ENCODE measurements at places on chromosomes 2 and 18. TPM values are rescaled to one million over a fixed set of nuclear protein-coding genes. Genes with fewer than 3 reads are reported as not detected.

- H3K36me3 ChIP-seq, result no peaks in the 10 kb centered on the region
- H3K4me3 ChIP-seq, result no peak overlapping the region
- H3K27ac ChIP-seq, result no peak overlapping the region
- no peak for DNase-seq
- no peaks in the 10 kb centered on the region for H3K27me3 ChIP-seq
Observed at GRCh38 chr18:74115046-74115445, 32.6 kb downstream of the FBXO15 start.

GRCh38 chr2:117960231-117960630 lies 53.6 kb downstream of the CCDC93 start:
- H3K4me3 ChIP-seq, result no peak overlapping the region
- H3K36me3 ChIP-seq, result peaks cover 73% of the 10 kb centered on the region
- no peak for DNase-seq
- H3K27me3 ChIP-seq, result no peaks in the 10 kb centered on the region
- no peak overlapping the region for H3K27ac ChIP-seq
- H3K4me1 ChIP-seq, result peaks cover 19% of the 10 kb centered on the region

GRCh38 chr18:3649135-3649632 lies 199.2 kb downstream of the TGIF1 start:
- no peak overlapping the region for H3K4me3 ChIP-seq
- no peaks in the 10 kb centered on the region for H3K27me3 ChIP-seq
- H3K27ac ChIP-seq, result no peak overlapping the region
- DNase-seq, result no peak
- H3K4me1 ChIP-seq, result no peaks in the 10 kb centered on the region
- H3K36me3 ChIP-seq, result no peaks in the 10 kb centered on the region

DNA sequence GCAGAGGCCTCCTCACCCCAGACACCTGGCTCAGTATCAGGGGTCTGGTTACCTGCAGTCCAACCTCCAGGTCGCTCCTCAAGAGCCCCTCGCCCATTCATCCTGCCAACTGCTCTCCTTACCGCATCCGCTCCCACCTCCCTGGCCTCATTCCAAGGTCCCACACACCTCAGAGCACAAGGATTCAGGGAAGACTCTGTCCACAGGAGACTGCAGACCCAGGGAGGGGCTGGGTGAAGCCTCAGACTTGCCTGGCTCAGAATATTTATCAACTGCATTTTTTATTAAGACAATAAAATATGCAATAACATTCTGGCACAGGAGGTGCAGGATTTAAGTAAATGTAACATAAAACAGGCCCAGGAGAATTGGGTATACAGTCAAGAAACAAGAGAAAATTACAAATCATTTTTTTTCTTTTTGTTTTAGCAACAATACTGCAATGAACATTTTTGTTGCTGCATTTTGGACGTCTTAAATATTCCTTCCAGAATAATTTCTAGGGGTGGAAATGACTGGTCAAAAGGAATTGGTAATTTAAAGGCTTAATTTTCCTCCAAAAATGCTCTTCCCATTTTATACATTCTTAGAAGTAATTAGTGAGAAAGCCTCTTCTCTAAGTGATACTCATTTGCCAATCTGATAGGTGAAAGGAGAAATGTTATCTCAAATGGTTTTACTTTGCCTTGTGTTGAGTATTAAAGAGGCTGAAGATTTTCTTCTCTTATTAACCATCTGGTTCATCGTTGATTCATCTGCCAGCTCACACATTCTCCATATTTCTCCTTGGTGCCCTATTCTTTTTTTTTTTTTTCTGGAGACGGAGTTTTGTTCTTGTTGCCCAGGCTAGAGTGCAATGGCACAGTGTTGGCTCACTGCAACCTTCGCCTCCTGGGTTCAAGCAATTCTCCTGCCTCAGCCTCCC lies 42.5 kb downstream of the TEX44 start:
- no peak overlapping the region for H3K27ac ChIP-seq
- no peaks in the 10 kb centered on the region for H3K27me3 ChIP-seq
- DNase-seq, result no peak
- H3K36me3 ChIP-seq, result no peaks in the 10 kb centered on the region
- H3K4me1 ChIP-seq, result no peaks in the 10 kb centered on the region

DNA sequence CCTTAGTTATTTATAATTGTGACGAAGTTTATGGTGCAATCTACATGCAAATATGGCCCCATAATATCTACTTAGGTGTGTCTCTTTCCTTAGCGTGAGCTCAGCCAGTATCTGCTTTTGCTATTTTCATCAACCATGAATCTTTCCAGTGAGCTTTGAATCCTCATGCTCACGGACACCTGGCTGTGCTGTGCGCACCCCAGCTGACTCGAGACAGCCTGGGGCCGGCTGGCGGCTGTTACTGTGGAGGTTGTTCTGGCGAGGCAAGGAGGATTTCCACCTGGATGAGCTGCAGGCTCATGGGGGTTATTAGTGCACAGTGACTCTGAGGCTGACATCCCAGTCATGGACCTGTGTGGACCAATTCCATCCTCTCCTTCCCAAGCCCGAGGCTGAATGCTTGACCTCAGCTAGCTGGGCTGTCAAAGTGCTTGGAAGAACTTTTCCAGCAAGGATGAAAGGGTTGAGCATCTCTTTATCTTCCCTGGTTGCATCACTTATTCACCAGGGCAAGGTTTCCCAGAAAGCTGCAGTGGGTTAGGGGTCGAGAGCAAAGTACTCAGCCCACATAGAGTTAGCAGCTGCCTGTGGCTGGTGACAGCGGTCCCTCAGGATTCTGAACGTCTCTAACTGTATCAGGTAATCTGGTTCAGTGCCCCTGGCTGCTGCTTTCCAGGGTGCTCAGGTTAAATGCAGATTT lies 141.7 kb downstream of the ARL4C start:
- H3K36me3 ChIP-seq, result no peaks in the 10 kb centered on the region
- no peak for DNase-seq
- no peaks in the 10 kb centered on the region for H3K4me1 ChIP-seq
- H3K4me3 ChIP-seq, result no peak overlapping the region
- no peaks in the 10 kb centered on the region for H3K27me3 ChIP-seq
- no peak overlapping the region for H3K27ac ChIP-seq

GRCh38 chr2:2869553-2869952 lies 508.1 kb downstream of the EIPR1 start:
- peaks cover 13% of the 10 kb centered on the region for H3K27me3 ChIP-seq
- H3K36me3 ChIP-seq, result no peaks in the 10 kb centered on the region
- H3K27ac ChIP-seq, result no peak overlapping the region
- no peak overlapping the region for H3K4me3 ChIP-seq
- no peaks in the 10 kb centered on the region for H3K4me1 ChIP-seq
- no peak for DNase-seq

CFC1B gene
- total RNA-seq, result not detected

RUFY4 gene
- not detected for total RNA-seq

LYPD1 gene
- 2.5 TPM for total RNA-seq

All from left lung (tissue), 14 donors.